ENCODE measurements at places on chromosomes 7 and 10.

GRCh38 chr10:7439696-7440095, 28.9 kb upstream of the SFMBT2 start:
- no peak for DNase-seq

DNA sequence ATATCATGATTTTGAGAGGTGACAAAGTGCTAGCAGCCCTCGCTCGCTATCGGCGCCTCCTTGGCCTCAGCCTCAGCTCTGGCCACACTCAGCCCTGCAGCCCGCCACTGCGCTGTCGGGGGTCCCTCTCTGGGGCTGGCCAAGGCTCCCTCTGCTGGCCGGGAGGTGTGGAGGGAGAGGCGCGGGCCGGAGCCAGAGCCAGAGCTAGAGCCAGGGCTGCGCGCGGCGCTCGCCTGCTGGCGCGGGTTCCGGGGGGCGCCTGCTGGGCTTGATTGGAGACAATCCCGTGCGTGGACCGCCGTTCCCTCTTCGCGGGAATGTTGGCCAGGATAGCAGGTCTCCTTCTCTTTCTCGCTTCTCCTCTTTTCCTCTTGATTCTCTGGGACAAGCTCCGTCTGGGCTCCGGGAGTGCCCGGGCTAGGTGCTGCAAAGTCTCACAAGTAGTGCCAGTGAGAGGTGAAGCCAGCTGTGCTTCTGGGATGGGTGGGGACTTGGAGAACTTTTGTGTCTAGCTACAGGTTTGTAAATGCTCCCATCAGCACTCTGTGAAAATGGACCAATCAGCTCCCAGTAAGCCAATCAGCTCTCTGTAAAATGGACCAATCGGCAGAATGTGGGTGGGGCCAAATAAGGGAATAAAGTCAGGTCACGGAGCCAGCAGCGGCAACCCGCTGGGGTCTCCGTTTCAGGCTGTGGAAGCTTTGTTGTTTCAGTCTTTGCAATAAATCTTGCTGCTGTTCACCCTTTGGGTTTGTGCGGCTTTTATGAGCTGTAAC, 43.4 kb upstream of the ELMO1 start:
- no peak for DNase-seq

- DNase-seq: no peak
Observed at GRCh38 chr7:83119494-83119893, 43.2 kb downstream of the PCLO start.

DNA sequence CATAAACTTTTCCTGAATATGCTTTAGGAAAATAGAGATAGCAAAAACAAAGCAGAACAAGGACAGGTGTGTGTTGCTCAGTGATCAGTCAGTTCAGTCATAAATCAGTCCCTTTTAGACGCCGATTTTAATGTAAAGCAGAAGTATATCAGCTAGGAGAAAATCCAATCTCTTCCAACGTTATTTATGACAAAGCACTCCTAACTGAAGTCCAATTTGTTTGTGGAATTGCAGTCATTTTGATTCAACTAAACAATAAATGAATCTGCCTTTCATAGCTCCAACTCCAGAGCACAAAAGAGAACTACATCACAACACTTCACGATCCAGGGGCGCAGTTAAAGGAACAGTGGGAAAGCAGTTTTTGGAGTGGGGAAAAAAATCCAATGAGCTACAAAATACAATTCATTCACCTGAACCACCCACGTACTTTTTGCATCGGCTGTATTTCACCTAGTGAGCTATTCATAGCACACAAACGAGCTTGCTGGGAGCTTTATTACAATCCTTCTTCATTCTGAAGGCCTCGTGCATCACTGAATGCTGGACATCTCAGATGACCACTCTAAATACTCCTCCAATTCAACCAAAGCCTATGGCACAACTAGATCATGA, 151.3 kb downstream of the LRRN3 start:
- no peak for DNase-seq

DNA sequence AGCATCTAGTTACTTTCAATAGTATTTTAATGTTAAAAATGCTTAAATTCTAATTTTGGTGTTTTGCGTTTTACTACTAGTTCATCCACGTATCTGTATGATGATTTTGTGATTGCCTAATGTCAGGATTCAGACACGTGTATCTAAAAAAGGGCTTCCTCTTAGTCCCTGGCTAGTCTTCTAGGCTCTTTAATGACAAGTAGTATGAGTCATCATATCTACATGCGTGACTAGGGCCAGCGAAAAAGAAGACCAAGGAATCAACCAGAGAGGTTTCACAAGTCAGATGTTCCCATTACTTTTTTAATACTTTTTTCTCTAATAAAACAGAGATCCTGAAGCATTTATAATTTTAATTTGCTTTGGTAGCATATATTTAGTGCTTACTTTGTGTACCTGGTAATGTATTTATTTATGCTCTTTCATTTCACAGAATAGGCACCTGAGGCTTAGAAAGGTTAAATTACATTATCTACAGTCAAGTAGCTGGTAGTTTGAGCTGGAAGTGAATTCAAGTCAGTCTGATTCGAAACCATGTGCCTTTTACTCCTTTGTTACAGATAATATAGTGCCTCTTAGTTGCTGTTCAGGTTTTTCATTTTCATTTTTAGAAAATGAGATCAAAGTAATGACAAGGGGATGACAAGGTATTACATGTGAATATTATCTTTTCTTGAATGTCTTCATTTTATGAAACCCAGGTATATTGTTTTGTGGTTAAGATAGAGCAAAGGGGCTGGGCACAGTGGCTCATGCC, 140.3 kb downstream of the FOXP2 start:
- no peak for DNase-seq

DNA sequence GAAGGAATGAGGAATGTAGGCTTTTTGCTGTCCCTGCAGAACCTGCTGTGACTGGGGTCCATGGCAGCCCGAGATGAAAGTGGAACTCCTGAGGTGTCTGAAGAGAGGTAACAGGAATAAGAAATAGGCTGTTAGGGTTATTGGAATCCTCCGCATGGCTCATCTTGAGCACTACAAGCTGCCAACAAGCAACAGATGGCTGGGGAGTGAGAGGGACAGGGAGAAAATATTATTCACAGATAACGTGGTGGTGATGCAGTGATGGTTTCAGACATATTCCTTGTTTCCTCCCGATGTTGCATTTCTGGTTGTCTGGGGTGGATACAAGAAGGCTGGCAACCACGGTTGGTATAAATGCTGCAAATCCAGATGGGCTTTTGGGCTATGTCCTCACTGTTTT, 46.1 kb downstream of the AP3M1 start:
- DNase-seq: no peak

GRCh38 chr7:1366801-1367405, 92.4 kb downstream of the MICALL2 start:
- DNase-seq: no peak

DNA sequence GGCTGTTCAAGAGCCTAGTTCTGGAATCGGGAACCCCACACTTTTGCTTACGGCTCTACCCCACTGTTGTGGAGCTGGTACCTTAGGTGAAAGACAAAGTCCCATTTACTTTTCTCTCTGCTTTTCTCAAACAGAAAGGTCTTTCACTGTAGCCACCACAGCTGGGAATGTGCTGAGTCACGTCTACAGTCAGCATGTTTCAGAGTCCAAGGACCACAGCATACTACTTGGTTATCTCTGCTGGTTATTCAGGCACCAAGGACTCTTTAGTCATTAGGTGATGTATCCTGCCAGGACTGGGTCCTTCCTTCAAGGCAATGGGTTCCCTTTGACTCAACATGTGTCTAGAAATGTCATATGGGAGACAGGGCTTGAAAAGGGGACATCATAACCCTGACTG, 266.8 kb upstream of the STEAP1 start:
- DNase-seq: no peak

DNA sequence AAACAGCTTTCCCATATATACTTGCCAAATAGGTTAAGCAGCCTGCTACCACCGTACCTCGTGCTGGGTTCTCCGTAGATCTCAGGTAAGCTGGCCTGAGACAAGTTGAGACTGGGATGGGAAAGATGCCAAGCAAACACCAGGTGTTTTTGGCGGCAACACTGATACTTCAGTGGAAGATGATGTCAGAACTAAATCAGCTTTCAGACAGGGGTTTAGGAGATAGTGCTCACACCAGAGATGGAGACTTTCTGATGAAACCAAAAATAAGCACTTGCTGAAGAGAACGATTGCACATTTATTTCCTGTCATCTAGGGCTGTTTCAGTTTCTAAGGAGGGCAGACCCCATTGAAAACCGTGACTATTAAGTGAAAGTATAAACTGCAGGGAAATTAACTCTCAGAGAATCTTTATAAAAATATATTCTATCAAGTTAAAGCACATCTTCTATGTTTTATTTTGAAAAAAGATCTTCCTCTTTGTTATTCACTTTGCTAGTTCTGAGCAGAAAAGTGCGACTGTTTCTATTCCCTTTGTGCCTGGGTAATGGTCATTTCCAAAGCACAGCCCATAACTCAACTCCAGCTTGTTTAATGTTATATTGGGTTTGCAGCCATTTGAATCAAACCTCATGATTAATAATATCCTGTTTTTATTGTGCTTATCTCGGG, 149.9 kb downstream of the CPED1 start:
- DNase-seq: no peak

- DNase-seq: peak; percentile 17
Observed at GRCh38 chr10:54800741-54801421, at the start of gene PCDH15. PCDH15 (minus strand) TSS chr10:54801231; CDS start chr10:54664262, 136,969 bp downstream.

DNA sequence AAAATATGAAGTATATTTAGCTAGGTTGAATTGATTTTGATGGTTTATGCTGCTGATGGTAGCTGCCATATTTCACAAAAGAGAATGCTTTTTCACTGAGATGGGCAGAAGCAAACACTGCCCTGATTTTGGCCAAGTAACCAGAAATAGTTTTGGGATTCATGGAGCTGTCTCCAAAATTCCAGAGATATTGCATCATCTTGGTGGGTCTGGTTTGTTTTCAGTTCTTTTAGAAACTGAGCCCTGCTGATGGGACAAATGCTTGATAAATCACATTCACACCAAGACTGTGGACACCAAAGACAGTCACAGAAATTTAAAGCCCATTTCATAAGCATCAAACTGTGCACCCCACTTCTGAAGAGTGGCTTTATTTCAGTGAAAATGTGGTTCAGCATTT, 140.5 kb downstream of the BICC1 start:
- DNase-seq: no peak

DNA sequence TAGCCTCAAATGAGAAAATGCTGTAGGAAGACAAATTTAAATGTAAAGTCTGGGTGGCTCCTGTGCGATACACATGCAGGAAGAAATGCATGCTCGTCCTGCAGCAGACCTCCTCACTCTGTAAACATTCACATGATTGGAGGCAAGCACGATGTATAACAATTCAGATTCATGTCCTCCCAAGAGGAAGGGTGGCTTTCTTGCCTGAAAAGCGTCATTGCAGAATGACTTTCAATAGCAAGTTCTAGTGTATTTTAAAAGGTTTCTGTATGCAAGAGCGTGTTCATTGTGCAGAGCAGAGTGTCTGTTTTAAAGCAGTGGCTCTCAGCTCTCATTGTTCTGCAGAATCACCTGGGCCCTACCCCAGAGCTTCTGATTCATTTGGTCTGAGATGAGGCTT, 170.3 kb upstream of the CELF2 start:
- DNase-seq: no peak

GRCh38 chr10:89183571-89183970, 23.5 kb downstream of the CH25H start:
- no peak for DNase-seq

DNA sequence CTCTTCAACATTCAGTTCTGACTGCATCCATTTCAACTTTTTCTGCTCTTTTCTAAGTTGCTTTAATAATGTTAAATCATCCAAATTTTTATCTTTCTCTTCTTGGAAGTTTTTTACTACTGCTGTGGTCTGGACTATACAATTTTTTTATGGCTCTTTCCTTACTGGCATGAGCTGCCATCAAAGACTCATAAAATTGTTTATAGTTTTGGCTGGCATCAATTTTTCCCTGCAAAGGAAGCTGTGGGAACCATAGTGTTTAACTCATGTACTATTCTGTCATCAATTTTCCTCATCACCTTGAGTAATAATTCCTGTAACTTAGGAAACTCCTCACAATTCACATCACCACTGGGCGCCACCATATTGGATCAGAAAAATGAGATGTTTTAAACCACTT, 77.6 kb upstream of the A1CF start:
- no peak for DNase-seq

GRCh38 chr10:62422068-62422590, 48.0 kb downstream of the ZNF365 start:
- peak; percentile 89 for DNase-seq

GRCh38 chr7:103823084-103823483, 166.4 kb downstream of the RELN start:
- no peak for DNase-seq

DNA sequence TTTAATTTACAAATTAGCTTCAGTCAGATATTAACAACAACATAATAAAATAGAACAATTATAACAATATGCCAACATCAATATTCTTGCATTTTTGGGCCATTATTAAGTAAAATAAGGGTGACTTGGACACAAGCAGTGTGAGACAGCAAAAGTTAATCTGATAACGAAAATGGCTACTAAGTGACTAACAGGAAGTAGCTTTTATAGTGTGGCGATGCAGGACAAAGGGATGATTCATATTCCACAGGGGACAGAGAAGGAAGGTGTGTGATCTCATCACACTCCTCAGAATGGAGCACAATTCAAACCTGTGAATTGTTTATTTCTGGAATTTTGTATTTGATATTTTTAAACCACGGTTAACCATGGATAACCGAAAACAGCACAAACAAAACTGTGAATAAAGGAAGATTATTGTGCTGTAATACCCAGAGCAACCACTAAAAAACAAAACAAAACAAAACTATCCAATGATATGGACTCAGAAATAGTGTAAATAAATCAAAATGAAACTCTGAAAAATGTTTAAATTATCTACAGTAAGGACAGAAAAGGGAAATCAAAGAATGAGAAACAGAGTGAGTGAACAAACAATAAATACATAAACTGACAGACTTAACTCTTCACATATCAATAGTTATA, 66.9 kb upstream of the TFEC start:
- peak; percentile 14 for DNase-seq

DNA sequence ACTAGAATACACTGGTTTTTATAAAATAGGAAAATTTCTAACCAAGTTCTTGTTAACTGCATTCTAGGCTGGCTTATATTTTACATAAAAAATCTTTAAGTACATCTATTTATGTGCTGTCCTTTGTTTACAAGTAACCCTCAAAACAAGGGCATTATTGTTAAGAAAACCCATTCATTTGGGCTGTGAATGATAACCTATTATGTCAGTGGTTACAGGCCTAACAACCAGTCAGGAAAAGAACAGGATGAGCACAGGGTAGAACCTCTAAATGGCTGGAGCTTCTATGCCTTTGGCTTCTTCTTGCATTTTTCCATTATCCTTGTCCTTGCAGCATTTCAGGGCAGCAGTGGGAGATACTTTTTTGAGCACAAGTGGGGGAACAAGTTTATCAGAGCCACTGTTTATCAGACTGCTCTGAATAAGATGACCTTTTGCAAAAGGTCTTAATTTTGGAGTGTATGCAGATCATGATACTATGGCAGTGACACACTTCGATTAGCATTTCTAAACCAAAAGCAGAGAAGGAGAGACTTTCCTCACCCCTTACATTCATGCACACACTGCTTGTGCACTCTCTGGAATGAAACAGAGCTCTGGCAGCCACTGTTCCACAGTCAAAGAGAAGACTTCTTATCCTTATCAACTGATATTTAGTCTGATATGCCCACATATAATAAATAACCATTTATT, 10.9 kb downstream of the GPR37 start:
- DNase-seq: no peak

Data from trophoblast cell (in vitro differentiated cells and primary cell).